ENCODE measurements at places on chromosomes 3 and 15. TPM values are rescaled to one million over a fixed set of nuclear protein-coding genes. Genes with fewer than 3 reads are reported as not detected.

DNA sequence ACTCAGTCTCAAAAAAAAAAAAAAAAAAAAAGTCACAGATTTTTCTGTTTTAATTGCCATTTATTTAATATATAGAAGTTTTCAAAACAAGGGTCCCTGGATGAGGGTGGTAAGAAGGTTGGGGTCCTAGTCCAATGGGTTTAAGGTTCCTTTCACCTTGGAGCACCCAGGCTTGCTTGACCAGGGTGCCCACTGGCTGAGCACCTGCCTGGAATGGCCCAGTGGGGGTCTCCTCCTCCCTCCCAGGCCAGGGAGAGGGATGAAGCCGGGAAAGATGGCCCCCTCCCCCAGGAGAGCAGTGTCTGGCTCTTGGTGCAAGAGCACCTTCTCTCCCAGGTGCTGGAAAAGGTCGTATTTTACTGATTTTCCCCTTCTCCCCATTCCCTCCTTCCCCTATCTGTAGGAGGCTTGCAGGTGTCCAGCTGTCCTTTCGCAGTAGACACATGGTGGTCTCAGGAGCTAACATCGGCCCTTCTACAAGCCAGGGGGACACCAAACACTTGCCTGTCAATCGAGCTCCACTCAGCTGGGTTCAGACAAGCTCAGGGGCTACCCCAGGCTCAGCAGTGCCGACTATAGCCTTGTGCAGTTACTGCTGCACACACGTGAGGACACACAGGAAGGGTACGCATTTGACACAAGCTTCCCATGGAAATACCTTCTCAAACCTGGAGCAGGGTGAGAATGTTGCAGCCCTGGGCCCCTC, 112.3 kb upstream of the KLF13 start:
- H3K36me3 ChIP-seq = no peaks in the 10 kb centered on the region
- H3K4me3 ChIP-seq = no peak overlapping the region
- H3K27me3 ChIP-seq = peaks cover 9% of the 10 kb centered on the region
- peaks cover 9% of the 10 kb centered on the region for H3K4me1 ChIP-seq
- H3K27ac ChIP-seq = no peak overlapping the region
- no peak for DNase-seq

DNA sequence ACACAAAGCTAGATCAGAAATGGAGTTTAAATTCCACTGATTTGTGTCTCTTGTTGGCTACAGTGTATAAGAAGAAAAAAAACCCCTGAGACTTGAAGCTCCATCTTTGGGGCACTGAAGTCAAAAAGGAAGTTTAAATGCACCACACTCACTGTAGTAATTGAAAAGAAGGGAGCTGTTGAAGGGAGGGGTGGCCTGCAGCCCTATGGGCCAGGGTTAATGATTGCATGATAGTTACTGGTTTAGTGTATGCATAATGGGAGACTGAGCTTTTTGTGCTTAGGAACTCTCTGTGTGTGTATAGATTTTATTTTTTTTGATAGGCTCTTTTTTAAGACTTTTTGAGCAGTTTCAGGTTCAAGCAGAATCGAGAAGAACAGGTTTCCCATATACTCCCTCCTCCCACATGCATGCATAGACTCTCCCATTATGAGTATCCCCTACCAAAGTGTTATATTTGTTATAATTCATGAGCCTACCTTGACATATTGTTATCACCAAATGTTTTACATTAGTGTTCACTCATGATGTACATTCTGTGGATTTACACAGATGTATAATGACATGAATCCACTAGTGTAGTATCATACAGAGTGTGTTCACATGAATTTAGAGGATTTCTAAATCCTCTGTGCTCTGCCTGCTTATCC, 88.2 kb downstream of the TNFAIP8L3 start:
- H3K27ac ChIP-seq = no peak overlapping the region
- no peaks in the 10 kb centered on the region for H3K36me3 ChIP-seq
- H3K27me3 ChIP-seq = no peaks in the 10 kb centered on the region
- no peaks in the 10 kb centered on the region for H3K4me1 ChIP-seq
- no peak overlapping the region for H3K4me3 ChIP-seq
- no peak for DNase-seq

GRCh38 chr15:42156243-42156922, at the start of gene PLA2G4F:
Gene PLA2G4F, minus strand, starts transcription at chr15:42156636. Its CDS starts 87 bp downstream, at chr15:42156549.
- H3K27me3 ChIP-seq = no peaks in the 10 kb centered on the region
- no peak for DNase-seq
- H3K27ac ChIP-seq = no peak within 1 kb of the TSS

GRCh38 chr15:56613811-56614210, 119.5 kb downstream of the ZNF280D start:
- H3K27ac ChIP-seq = no peak overlapping the region
- peaks cover 17% of the 10 kb centered on the region for H3K4me1 ChIP-seq
- no peak overlapping the region for H3K4me3 ChIP-seq
- H3K27me3 ChIP-seq = no peaks in the 10 kb centered on the region

Gene FAM107A
- 0.11 TPM for total RNA-seq

DNA sequence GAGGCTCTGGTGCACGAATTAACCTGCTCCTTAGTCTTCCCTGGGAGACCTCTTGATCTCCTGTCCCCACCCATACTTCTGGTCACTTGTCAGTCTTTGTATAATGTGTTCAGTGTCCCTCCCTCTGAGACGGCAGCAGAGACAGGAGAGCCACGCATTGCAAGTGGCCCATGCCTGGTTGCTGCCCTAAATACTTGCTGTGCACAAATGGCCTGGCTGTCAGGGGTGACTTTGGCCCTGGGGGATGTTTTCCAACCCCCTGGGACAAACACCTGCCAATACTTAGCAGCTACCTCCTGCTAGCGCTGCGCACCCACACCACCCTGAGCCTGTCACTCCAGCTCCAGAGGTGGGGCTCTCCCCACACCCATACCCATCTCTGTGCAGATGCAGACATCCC, 17.2 kb downstream of the KLF13 start:
- H3K27me3 ChIP-seq = no peaks in the 10 kb centered on the region
- DNase-seq = no peak

- H3K4me3 ChIP-seq = no peak overlapping the region
- no peaks in the 10 kb centered on the region for H3K4me1 ChIP-seq
- no peaks in the 10 kb centered on the region for H3K27me3 ChIP-seq
These were observed 12.6 kb downstream of the CD86 start for GRCh38 chr3:122067588-122068240.

GRCh38 chr15:73716417-73716816, 32.2 kb downstream of the CD276 start:
- no peaks in the 10 kb centered on the region for H3K36me3 ChIP-seq
- H3K4me3 ChIP-seq = no peak overlapping the region

DNA sequence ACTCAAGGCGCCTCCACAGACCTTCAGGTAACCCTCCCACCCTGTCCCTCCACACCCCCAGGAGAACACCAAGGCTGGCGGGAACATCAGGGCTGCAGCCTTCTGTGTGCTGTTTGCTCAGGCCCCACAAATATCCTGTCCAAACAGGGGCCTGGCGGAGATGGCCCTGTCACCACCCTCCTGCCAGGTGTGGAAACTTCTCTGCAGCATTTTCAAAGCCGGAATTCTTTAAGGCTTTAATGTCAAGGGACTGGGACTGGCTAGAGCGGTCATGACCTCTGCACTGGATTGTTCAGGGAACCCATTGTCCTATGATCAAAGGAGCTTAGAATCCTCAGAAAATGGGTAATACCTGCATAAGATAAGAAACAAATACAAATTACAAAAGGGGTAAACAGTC, 46.6 kb downstream of the FBLN2 start:
- H3K4me1 ChIP-seq = peaks cover 26% of the 10 kb centered on the region

DNA sequence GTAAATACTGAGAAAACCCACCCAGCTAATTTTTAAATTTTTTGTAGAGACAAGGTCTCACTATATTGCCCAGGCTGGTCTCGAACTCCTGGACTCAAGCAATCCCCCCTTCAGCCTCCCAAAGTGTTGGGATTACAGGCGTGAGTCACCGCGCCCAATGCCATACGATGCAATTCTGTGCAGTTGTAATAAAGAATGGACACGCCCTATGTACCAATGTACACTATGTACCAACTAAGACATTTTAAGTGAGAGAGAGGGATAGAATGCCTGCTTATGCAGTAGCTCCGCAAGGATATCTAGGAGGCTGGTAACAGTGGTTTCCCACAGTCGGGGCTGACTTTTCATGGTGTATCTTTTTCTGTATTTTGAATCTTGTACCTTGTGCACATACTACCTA, 14.6 kb downstream of the ZNF710 start:
- no peak for DNase-seq
- H3K27ac ChIP-seq = no peak overlapping the region
- peaks cover 26% of the 10 kb centered on the region for H3K4me1 ChIP-seq
- H3K27me3 ChIP-seq = no peaks in the 10 kb centered on the region

- H3K36me3 ChIP-seq = no peaks in the 10 kb centered on the region
- H3K4me1 ChIP-seq = peaks cover 11% of the 10 kb centered on the region
- no peaks in the 10 kb centered on the region for H3K27me3 ChIP-seq
- no peak overlapping the region for H3K4me3 ChIP-seq
These were observed 1202.3 kb downstream of the NSUN3 start for GRCh38 chr3:95265129-95265528.

- H3K27me3 ChIP-seq = no peaks in the 10 kb centered on the region
- DNase-seq = no peak
- H3K4me3 ChIP-seq = no peak overlapping the region
- no peaks in the 10 kb centered on the region for H3K36me3 ChIP-seq
These were observed 68.7 kb downstream of the TP63 start for GRCh38 chr3:189699885-189700284.

GRCh38 chr3:32414522-32415202, 23.0 kb downstream of the CMTM7 start:
- H3K27me3 ChIP-seq = peaks cover 60% of the 10 kb centered on the region
- H3K36me3 ChIP-seq = no peaks in the 10 kb centered on the region

All from neural progenitor cell (in vitro differentiated cells).